AML-193 (cell line): ENCODE measurements at places on chromosomes 3 and 15.

DNA sequence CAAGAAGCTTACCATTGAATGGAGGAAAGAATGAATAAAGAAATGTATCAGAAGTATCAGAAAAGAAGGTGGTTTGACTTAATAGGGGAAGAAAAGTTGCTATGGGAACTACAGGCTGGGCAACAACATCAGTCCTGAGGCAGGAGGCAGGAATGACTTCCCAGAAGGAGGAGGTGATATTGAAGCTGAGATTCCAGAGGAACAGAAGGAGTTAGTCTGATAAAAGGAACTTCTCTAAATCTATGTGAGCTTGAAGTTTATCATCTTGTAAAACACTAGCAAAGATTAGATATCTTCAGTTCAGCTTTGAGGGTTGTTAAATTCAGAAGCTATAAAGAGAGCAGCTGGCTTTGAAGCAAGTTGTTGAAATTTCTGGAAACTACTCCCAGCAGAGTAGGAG is 213.3 kb upstream of the THRB start:
- no peak for DNase-seq

DNA sequence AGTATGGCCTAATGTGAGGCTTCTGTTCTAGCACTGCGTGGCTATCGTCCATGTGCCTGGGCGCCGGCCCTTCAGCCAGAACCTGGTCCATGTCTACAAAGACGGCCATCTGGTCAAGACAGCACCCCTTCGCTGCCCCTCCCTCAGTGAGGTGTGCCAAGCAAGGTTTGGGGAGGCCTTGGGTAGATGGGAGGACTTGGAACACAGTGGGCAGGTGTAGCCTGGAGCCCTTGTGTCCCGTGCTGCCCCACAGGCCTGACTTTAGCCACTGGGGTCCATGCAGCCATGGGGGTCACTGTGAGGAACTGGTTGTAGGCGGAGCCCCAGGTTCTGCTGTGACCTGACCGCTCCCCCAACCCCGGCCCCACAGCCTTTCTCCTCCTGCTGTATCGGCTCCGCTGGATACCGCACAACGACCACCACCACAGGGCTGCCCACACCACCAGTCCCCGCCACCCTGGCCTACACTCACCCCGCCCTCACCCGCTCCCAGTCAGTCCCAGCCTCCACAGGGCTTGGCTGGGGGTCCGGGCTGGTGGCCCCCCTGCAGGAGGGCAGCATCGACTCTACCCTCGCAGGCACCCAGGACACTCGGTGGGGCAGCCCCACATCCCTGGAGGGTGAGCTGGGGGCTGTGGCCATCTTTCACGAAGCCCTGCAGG is 16.6 kb downstream of the NBEAL2 start:
- DNase-seq: no peak

GRCh38 chr3:108569336-108569735 is 19.9 kb downstream of the CIP2A start:
- no peak for DNase-seq

DNA sequence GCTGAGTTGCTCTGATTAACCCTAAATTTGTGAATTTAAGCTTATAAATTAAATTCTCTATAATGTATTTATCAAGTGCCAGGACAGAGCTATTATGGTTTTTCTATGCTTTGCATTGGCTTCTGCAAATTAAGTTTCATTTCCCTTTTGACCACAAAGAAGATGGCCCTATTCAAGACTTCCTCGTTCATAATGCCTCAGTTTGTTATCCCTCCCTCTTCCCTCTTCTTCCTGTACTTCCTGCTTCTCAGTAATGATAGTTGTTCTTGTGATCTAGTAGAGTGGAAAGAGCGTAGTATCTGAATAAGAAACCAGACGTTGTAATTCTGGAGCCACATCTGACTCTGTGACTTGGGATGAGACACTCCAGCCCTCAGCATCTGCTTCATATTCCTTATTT is 118.7 kb downstream of the CACNA1D start:
- no peak for DNase-seq

- DNase-seq: no peak
These were observed 83.9 kb upstream of the KCNAB1 start for GRCh38 chr3:156036258-156037053.

GRCh38 chr3:46928282-46928681 is 48.3 kb downstream of the CCDC12 start:
- DNase-seq: no peak

DNA sequence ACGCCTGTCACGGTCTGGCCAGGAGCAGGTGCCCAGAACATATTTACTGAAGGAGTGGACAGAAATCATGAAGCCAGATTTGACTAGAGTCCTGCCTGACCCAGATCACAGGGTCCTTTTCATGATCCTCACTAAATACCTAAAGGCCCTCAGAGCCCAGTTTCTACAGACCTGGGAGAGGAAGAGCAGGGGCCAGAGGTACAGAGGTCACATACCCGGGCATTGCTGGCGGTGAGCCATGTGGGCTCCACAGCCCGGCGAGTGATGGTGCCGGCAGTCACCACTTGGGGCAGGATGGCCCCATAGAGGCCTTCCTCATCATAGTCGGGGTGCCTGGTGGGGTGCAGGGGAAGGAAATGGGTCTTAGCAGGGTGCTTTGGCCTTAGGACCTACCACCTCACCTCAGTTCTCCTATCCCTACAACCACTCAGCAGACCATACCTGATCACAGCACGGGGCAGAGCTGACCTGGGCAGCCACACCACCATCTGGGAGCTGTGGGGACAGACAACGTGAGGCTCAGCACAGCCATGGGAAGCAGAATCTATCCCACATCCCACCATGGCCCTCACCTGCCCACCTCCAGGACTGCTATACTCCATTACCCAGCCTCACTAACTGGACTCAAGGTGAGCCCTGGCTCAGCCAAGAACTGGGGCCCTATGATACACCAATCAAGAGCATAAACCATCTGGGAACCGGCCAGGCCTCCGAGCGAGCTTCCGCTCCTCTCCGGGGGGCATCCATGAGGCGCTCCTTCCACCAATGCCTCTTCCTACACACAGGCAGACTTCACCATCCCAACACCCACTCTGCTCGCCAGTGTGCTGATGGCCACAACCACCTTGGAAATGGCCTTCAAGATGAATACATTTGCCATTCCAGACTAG is 12.9 kb downstream of the POLG start:
- DNase-seq: no peak

DNA sequence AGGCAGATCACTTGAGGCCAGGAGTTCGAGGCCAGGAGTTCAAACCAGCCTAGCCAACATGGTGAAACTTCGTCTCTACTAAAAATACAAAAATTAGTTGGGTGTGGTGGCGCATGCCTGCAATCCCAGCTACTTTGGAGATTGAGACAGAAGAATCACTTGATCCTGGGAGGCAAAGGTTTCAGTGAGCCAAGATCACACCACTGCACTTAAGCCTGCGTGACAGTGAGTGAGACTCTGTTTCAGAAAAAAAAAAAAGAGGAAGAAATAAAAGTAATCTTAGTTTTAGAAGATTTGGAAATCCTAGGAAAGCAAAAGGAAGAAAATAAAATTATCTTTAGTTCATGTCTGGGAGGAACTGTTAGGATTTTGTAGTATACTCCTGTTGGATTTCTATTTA is 77.2 kb downstream of the IL12A start:
- no peak for DNase-seq

DNA sequence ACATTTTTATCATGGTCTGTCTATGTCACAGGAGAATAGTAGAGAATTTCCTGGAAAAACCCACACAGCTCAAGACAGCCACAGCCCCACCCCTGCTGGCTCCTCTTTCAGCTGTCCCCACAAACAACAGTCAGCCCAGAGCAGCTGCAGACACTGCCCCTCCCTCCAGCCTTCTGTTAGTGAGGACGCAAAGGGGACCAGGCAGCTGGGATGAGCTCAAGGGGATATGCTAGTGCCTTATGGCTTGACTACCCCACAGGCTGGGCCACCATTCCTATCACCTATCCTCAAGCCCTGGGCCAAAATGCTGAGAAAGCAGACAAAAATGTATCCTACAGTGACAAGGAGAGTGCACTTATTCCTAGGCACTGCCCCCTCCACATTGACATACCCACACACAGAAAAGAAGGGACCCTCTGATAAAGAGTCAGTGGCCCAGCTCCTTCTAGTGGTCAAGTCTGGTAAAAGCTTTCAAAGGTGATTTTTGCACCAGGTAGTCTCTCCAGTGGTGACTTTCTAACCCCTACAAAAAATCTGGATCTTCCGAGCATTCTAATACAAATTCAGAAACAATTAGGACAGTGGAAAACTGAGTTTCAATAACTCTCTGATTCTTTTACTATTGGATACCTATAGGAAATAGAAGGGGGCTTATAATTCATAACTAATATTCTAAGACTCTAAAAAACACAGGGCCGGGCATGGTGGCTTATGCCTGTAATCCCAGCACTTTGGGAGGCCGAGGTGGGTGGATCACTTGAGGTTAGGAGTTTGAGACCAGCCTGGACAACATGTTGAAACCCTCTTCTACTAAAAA is 3.0 kb upstream of the MAP1A start:
- DNase-seq: no peak

- no peak for DNase-seq
These were observed 159.0 kb upstream of the VEPH1 start for GRCh38 chr3:157662171-157662570.

DNA sequence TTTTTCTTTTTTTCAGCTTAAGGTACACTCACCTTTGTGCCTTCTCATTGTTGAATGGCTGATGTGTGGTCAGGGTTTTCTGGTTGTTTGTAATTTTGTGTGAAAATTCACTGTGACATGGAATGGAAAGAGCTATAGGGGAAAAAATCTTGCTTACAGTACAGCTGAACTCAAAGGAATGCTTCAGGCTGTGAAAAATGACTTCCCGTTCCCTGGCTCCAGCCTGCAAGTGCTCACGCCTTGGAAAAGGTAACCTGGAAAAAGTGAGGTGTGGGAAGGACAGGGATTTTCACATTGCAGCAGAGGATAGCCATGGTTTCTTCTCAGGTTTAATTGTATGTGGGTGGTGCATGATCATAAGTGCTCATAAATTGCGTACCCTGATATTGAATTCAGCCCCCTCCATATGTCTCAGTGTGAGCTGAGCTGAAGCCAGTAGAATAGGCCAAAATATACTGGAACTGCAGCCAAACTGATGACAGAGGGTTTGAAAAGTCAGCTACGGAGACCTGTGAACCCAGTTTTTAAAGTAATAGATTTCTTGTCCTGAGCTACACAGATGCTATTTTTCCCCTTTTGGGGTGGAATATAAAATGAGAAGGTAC is 228.7 kb upstream of the RASGRP1 start:
- no peak for DNase-seq

DNA sequence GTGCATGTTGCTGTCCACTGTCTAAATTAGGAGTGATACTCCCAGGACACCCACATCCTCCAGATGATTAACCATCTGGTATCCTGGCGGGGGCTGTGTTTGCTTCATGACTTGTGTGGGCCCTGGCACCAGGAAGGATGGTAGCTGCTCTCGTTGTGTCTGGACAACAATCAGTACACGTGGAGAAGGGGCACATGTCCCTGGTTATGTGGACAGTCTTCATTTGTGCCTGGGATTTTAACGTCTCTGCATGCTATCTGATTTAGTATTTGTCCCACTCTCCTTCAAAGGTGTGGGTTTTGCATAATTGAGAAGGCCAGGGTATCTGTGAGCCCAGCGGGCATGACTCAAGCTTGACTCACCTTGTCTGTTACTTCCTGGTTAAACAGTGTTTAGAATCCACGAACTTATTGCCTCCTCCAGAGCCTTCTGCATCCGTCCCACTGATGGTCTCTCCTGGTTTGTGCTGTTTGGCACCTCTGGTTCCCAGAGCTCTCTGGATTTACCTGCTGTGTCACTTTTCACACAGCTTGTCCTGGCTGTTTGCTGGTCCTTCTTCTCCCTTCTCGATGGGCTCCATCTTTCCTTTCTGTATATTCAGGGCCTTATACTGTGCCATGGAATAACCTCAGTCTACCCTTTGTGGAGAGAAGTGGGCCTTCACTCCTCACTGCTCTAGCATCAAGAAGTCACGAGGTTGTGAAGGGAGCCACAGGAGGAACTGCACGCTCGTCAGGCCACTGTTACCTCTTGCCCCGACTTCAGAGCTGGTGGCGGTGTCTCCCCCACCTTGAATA is 32.5 kb downstream of the ARNT2 start:
- no peak for DNase-seq

- no peak for DNase-seq
These were observed 68.1 kb downstream of the PGPEP1L start for GRCh38 chr15:98939311-98940080.

GRCh38 chr3:13894096-13894806 is 14.4 kb upstream of the WNT7A start:
- DNase-seq: no peak

- DNase-seq: no peak
These were observed 39.2 kb downstream of the SLC6A11 start for GRCh38 chr3:10855083-10855870.

GRCh38 chr3:182105875-182106274 is 394.1 kb downstream of the SOX2 start:
- DNase-seq: no peak

DNA sequence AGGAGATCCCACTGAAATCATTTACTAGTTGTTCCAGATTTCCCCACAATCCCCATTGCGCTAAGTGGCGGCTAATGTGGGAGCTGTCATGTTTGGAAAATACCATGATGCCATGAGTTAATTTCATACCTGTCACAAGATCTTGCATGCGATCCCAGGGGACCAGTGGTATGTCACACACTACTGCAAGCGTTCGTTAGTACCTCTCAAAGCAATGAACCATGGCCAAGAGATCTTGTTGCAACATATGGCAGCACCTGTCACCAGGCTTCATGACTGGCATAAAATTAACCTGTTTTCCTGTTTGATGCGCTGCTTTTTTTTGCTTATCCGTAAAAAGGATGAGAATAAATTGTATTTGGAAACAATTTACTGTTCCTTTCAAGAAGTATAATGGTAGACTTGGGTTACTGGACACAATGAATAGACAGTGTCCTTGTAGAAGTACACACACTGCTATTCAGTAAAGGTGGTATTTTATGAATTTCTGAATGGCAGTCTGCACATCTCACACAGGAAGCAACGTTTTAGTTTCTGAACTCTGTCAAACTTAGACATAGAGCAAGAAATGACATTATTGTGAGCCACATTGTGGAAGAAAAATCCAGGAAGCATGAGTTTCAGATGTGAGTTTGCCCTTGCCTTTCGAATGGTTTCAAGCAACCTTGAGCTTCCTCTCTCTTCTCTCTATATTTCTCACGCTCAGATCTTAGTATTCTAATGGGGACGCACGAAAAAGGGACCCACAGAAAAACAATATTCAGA is 81.9 kb downstream of the CHL1 start:
- DNase-seq: no peak

GRCh38 chr15:75753145-75753544 is 40.5 kb upstream of the CSPG4 start:
- DNase-seq: no peak

DNA sequence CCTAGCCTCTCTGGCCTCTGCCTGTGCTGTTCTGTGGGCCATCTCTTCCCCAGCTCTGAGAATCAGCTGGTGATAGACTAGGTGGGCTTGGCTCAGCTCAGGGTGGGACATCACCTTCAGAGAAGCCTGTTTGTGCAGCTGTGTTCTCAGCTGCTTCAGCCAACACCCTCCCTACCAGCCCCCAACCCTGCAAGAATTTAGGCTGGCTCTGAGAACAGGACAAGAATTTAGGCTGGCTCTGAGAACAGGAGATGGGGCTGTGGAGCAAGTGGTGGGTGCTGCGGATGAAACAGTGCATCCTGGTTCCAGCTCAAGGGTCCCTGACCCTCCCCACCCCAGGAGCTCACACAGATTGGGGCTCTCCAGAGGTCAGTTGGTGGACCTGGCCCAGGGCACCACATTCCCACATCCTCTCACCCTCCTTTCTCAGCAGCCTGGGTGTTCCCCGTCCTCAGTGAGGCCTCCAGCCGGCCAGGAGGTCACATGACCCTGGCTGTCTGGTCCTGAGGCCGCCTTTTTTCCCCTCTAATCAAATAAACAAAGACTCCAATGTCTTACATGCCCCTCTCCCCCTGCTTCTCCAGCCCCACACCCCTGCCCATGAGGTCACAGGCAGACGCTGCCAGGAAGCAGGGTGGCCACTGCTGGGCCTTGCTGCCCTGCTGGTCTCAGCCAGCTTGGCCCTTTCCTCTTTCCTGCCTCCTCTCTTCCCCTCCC is 14.9 kb downstream of the PLEKHO2 start:
- DNase-seq: no peak
